HCT116 (cell line): ENCODE measurements at places on chromosomes 1 and 21.

DNA sequence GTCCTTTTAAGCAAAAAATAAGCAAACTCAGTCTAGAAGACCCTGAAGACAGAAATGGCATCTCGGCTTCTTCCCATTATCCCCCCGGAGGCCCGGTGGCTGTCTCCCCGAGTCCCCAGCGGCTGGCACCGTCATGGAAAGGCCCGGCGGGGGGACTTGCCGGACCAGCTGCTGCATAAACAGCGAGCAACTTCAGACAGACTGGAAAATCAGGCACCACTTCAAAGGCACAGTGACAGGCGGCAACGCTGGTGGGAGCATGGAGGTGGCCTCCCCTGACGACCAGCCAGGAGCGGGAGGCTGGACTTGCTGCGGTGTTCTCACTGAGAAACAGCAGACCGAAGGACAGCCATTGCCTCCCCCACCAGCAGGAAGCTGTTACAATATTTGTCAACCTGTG lies 18.4 kb upstream of the C1QA start:
- no peak for DNase-seq

- no peak for DNase-seq
Observed at GRCh38 chr1:222106377-222106776, 364.5 kb upstream of the DUSP10 start.

DNA sequence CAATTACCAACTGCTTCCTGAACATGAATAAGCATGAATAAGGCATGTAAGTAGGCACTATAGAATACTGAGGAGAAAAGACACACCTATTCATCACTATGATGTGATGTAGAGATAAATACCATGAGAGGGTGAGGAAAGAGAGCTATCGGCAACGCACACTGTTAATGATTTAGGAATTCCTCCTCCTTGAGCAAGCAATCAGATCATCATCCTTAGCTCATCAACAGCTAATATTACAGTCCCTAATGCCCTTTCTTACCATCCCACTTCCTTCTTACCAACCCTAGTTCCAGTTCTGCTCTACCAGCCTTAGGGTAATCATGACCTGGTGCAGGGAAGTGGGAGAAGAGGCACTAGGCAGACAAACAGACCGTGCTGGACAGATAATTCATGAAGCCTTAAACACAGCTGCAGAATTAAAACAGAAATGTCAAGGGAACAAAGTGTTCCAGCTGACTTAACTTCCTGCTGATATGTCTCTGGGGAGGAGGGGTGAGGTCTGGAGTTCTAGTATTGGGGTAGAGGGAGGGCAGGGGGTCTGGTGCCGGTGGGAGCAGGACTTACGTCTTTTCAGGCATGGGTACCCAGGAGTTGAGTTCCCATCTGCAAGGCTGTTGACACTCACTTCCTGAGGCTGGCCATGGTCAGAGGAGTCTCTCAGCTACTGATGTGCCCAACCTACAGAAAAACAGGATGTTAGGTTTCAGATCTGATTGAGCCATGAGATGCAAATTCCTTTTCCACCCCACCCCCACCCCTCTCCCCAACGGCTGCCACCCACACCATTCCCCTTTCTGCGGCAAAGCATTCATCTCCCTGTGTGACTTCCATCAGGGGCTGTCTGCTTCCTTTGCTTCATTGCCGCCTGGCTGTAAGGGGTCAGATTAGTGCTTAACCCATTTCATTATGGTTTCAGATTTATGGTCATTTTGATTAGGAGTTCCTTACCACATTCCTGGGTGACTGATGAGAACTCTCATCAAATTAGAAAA lies 12.6 kb upstream of the RCSD1 start:
- DNase-seq: no peak

- no peak for DNase-seq
Observed at GRCh38 chr1:230149751-230150584, 82.9 kb downstream of the GALNT2 start.

DNA sequence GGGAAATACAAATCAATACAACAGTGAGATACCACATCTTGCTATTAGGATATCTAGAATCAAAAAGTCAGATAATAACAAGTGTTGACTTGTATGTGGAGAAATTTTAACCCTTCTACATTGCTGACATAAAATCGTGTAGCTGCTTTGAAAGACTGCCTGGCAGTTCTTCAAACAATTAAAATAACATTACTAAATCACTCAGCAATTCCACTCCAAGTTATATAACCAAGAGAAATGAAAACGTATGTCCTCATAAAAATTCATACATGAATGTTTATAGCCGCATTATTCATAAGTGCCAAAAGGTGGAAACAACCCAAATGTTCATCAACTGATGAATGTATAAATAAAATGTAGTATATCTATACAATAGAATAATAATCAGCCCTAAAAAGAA lies 164.6 kb downstream of the RASAL2 start:
- no peak for DNase-seq

GRCh38 chr1:228197555-228198147 lies 10.2 kb upstream of the OBSCN start:
- no peak for DNase-seq

DNA sequence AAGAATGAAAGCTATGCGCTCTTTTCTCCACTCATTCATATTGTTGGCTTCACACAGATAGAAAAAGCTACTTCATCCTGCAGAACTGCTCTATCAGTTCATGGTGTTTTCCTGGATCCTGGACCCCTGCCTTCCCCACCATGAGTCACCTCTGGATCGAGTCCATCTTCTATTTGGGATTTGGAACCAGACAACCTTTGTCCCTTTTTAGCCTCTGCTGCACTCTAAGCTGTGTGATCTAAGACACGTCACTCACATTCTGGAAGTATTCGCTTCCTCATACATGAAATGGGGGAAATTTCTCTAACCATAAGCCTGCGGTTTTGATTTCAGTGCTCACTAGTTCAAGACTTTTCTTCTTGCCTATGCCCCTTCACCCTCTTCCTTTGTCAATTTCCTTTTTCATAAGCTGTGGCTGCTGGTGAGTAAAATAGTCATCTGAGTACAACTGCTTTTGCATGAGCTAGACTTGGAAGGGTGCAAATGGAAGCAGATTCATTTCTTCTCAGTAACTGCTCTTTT lies 14.1 kb upstream of the DEGS1 start:
- no peak for DNase-seq

DNA sequence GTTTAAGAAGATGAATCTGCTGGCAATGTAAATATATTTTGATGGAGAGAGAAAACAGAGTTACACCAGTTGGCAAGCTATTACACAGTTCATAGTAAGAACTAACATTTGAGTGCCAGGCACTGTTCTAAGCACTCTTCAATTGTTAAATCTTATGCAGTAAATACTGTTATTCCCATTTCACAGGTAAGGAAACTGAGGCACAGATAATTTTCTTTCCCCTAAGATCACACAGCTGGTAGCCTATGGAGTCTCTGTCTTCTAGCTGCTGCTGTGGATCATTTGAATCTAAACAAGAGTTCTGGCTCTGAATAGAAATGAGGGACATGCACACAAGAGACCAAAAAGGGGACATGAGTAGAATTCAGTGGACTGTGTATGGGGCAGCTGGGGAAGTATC lies 8.0 kb downstream of the ANGPTL1 start:
- DNase-seq: no peak

- DNase-seq: no peak
Observed at GRCh38 chr1:198119906-198120305, 36.9 kb upstream of the NEK7 start.
